Mononuclear cell (primary cell): ENCODE measurements at places on chromosomes 6 and 20. TPM values are rescaled to one million over a fixed set of nuclear protein-coding genes. Genes with fewer than 3 reads are reported as not detected.

The SAMD3 gene
- 88.1 TPM for total RNA-seq

The EPHA7 gene
- total RNA-seq = under 0.01 TPM

The MUCL3 gene
- not detected for total RNA-seq

The C20orf144 gene
- 0.21 TPM for total RNA-seq

The OPN5 gene
- not detected for total RNA-seq

The JPH2 gene
- not detected for total RNA-seq

The PRR18 gene
- not detected for total RNA-seq

The RANBP9 gene
- 61.4 TPM for total RNA-seq

The THEMIS gene
- 25.0 TPM for total RNA-seq

The DNAH8 gene
- 0.10 TPM for total RNA-seq

The ZFP57 gene
- not detected for total RNA-seq

The WFDC12 gene
- not detected for total RNA-seq

The SEC63 gene
- 40.3 TPM for total RNA-seq

The LY6G5C gene
- total RNA-seq = 1.2 TPM

The CRIP3 gene
- total RNA-seq = 0.84 TPM

The SLC22A16 gene
- total RNA-seq = not detected

The SRSF12 gene
- not detected for total RNA-seq

The RNF217 gene
- 2.0 TPM for total RNA-seq

The SIRPA gene
- total RNA-seq = 23.6 TPM

The MAS1 gene
- total RNA-seq = 0.10 TPM

The SAPCD1 gene
- total RNA-seq = 0.63 TPM

The RAD21L1 gene
- total RNA-seq = 0.10 TPM

The OPRM1 gene
- not detected for total RNA-seq

The DDO gene
- total RNA-seq = 0.52 TPM

The AFG1L gene
- total RNA-seq = 3.0 TPM

The DCDC2 gene
- 0.10 TPM for total RNA-seq

The DPM1 gene
- 58.2 TPM for total RNA-seq

The BPIFB4 gene
- total RNA-seq = not detected

The ELOVL4 gene
- 0.73 TPM for total RNA-seq

The C20orf202 gene
- total RNA-seq = not detected

The MATN4 gene
- not detected for total RNA-seq

The TSPO2 gene
- not detected for total RNA-seq

The PAK5 gene
- total RNA-seq = not detected

The SIRPD gene
- 0.42 TPM for total RNA-seq

The TXLNB gene
- 0.52 TPM for total RNA-seq

The PM20D2 gene
- total RNA-seq = 6.1 TPM

The PRSS35 gene
- 0.10 TPM for total RNA-seq

The TENT5A gene
- total RNA-seq = 25.9 TPM

The TBC1D32 gene
- total RNA-seq = 13.4 TPM

The PHACTR3 gene
- total RNA-seq = 0.21 TPM

The SGK2 gene
- total RNA-seq = 0.10 TPM

The CDH26 gene
- total RNA-seq = 0.73 TPM

The TXNDC5 gene
- 31.5 TPM for total RNA-seq

The SLC22A23 gene
- 6.0 TPM for total RNA-seq

The OVOL2 gene
- total RNA-seq = not detected

The CNKSR3 gene
- total RNA-seq = 0.31 TPM

The SLC35D3 gene
- 0.52 TPM for total RNA-seq

The STMND1 gene
- total RNA-seq = not detected

The RPS6KA2 gene
- 2.4 TPM for total RNA-seq
